Mammary epithelial cell (primary cell): ENCODE measurements at places on chromosomes 1 and 21. TPM values are rescaled to one million over a fixed set of nuclear protein-coding genes. Genes with fewer than 3 reads are reported as not detected.

Gene AIDA
- polyA plus RNA-seq: 46.9 TPM

Gene SETDB1
- 21.0 TPM for polyA plus RNA-seq

Gene OR2L2
- not detected for polyA plus RNA-seq

Gene B3GALT2
- polyA plus RNA-seq: 0.02 TPM

Gene HLX
- 0.12 TPM for polyA plus RNA-seq

DNA sequence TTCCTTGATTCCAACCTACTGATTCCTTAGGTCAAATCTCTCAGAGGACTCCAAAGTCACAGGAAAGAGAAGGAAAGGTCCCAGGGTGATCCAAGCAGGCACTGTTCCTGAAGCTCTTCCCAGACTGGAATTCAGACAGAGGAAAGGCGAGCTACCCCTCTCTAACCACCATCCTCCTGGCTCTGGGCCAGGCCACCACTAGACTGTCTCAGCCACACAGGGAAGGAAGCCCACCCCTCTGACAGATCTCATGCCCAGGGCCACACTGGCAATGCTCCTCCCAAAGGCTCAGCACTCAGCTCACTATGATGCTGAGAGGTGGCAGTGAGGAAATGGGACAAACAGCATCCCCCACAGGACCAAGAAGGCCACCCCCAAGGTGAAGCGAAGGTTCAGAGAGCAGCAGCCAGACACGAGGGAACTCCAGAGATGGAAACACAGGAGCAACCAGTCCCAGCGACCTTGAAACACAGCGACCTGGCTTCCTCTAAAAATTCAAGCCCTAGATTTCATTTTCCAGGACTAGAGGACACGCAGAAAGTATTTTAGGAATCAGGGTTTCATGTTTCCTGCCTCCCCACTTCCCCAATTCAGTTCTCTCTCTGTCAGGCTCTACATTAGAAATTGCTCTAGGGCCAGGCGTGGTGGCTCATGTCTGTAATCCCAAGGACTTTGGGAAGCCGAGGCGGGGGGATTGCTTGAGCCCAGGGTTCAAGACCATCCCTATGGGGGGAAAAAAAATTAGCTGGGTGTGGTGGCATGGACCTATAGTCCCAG is 18.8 kb downstream of the PIK3C2B start:
- no peak for DNase-seq

GRCh38 chr21:20377250-20377649 is 621.0 kb upstream of the NCAM2 start:
- DNase-seq: no peak

GRCh38 chr1:97384294-97384968 is 536.4 kb downstream of the DPYD start:
- DNase-seq: peak; percentile 51

GRCh38 chr1:12159816-12160215 is 7.0 kb upstream of the TNFRSF1B start:
- peak; percentile 20 for DNase-seq

- no peak for DNase-seq
These were observed 175.8 kb downstream of the TYW3 start for GRCh38 chr1:74908797-74909196.

DNA sequence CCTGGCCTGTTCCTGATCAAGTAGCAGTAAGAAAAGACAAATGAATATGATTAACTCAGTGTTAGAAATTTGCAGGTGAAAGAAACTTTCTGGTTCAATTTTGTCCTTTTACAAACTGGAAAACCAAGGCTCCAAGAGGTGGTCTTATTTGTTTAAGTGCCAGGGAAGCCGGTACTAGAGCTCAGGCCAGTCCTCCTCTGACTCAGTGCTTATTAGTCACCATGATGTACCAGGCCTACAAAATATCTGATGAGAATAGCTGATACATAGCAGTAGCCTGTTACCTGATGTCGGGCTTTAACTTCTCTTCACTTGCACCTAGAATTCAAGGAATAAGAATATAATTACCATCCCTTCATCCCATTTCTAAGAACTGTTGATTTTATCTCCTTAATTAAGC is 394.8 kb downstream of the LMX1A start:
- DNase-seq: peak; percentile 1

DNA sequence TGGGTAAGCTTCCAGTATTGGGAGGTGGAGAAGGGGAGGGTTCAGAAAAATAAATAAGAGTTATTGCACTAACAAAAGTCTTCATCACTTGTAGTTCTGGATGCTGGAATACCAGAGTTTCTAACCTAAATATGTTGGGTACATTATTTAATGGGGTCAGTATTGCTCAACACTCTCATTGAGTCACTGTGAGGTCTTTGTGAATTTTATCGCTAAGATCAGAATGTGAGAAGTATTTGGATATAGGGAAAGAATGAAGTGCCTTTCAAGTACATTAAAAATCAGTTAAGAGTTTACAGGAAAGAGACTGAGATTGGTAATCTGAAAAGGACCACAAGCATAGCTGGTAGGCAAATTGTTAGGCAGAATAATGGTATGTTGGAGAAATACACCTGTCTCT is 8.8 kb downstream of the SNRPE start:
- DNase-seq: no peak

DNA sequence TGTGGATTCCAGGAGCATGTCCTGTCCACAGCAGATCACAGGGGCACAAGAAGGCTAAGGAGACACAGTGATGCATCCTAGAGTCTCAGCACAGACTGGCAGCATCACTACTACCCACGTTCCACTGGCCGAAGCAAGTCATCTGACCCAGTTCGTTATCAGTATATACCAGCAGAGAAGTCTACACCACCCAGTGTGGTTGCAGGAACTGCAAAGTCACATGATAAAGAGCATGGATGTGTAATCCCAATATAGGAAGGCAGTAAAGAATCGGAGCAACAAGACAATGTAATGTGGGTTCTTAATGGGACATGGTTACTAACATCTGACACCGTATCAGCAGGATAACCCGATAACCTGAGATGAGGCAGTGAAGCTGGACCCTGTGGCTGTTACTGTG is 246.6 kb downstream of the RRAGC start:
- DNase-seq: no peak

- peak; percentile 92 for DNase-seq
These were observed 74.4 kb downstream of the DUSP10 start for GRCh38 chr1:221667504-221667903.

DNA sequence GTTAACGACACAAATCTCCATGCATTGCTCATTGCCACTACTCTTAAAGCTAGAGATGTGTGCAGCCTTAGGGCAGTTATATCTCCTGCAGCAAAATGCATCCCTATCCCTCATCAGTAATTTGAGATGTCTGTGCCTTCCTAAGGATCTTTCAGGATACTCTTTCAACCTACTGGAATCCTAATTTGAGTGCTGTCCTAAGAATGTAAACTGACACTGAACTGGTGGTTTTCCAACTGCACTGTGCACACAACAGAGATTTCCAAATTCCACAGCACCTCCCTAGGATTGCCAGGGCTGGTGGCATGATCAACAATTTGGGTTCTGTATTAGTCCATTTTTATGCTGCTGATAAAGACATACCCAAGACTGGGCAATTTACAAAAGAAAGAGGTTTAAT is 193.9 kb downstream of the LTN1 start:
- no peak for DNase-seq

DNA sequence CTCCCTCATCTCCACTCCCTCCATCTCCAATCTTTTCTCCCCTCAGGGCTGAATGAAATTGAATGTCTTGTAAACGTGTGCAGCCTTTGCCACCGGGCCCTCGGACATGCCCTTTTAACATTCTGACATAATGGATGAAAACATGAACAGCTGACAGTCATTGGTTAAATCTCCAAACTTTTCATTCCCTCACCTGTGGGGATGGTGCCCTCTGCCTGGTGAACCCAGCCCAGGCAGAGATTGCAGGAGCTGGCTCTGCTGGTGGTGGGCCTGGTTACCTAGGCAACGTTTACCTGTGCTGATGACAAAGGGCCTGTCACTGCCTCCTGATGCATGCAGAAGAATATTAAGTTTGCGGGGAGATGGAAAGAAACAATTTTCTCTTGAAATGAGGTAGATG is 21.3 kb downstream of the ST6GALNAC3 start:
- no peak for DNase-seq

- DNase-seq: no peak
These were observed 63.2 kb downstream of the RERE start for GRCh38 chr1:8754247-8754650.

DNA sequence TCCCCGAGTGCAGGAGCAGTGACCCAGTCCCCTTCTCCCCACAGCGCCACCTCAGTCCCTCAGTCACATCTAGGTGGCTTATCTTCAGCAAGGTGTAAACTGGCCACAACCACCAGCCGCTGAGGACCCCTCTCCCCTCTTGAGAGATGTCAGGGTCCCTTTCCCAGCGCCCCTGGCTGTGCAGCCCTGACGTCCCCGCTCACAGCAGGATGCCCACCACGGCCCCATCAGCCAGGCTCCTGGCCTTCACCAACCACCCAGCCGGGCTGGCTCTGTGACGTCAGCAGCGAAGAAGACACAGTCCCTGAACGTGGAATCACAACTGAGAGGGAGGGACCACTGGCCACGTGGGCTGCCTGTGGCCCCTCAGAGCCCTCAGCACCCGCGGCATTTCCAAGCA is 249.4 kb downstream of the NPHP4 start:
- no peak for DNase-seq

- DNase-seq: no peak
These were observed 62.8 kb downstream of the IRF2BP2 start for GRCh38 chr1:234546890-234547788.

GRCh38 chr1:39266269-39266668 is 61.8 kb downstream of the MACF1 start:
- no peak for DNase-seq

DNA sequence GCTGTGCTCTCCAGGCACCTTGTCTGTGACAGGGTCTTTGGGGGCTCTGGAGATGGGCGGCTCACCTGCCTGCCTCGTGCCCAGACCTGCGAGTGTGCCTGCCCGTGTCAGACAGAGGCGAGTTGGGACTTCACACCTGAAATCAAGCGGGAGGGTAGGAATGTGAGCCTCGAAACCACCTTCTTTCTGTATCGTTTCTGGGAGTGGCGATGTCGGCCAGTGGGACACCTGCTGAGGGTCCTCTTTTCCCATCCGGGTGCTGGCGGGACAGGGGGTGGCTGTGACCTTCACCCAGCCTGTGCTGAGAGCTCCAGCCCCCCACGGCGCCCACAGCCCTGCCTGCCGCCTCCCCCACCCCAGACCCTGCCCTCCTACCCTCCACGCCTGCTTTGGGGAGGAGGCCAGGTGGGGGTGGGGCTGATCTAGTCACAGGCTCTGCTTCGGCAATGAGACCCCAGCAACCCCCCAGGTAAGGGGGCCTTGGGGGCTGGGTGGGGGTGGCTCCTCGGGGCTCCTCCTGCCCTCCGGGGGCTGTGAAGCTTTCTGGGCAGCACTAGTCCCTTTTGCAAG is 15.6 kb upstream of the FAAP20 start:
- peak; percentile 50 for DNase-seq

- DNase-seq: no peak
These were observed 249.2 kb downstream of the SLC45A1 start for GRCh38 chr1:8567146-8567545.

DNA sequence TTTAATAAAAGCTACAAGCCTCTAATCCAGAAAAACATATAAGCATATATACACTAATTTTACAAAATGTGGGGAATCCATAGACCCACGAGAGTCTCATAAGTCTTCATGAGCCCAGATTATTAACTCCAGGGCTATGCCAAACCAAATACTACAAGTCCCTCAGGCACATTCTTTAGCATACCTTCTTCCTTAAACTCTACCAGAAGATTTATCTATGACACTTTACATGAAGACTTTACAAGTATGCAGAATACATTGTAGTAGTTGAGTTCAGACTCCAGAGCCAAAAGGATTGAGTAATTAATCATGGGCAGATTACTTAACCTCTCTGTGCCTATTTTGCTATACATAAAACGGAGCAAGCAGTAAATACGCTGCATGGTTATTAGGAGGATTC is 793.7 kb upstream of the ADGRL2 start:
- DNase-seq: peak; percentile 21

- no peak for DNase-seq
These were observed 150.8 kb downstream of the SLC45A1 start for GRCh38 chr1:8468751-8469150.

DNA sequence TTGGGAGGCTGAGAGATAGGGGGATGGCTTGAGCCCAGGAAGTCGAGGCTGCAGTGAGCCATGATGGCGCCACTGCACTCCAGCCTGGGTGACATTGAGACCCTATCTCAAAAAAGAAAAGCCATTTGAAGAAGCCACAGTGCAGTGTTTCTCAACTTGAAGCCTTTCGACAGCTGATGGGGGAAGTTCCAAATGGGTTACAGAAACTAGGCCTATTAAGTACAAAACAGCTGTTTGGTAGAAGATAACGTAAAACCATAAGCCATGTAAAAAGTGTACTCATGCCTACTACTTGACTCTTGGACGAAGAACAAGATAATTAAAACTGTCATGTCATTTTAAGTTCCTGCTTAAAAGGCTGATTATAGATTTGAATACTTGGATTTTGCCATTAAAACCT is 16.6 kb downstream of the COPA start:
- DNase-seq: no peak

- no peak for DNase-seq
These were observed 28.3 kb upstream of the PKN2 start for GRCh38 chr1:88655685-88656299.

GRCh38 chr1:9612871-9613624 is 24.3 kb downstream of the TMEM201 start:
- no peak for DNase-seq

DNA sequence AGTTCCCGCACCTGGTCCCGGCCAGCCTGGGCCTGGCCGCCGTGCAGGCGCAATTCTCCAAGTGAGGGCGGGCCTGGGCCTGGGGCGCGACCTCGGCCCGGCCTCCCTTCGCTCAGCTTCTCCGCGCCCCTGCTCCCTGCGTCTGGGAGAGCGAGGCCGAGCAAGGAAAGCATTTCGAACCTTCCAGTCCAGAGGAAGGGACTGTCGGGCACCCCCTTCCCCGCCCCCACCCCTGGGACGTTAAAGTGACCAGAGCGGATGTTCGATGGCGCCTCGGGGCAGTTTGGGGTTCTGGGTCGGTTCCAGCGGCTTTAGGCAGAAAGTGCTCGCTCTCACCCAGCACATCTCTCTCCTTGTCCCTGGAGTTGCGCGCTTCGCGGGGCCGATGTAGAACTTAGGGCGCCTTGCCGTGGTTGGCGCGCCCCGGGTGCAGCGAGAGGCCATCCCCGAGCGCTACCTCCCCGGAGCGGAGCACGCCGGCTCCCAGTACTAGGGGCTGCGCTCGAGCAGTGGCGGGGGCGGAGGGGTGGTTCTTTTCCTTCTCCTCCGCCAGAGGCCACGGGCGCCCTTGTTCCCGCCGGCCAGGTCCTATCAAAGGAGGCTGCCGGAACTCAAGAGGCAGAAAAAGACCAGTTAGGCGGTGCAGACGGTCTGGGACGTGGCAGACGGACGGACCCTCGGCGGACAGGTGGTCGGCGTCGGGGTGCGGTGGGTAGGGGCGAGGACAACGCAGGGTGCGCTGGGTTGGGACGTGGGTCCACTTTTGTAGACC is 1.2 kb downstream of the OLIG1 start:
- peak; percentile 25 for DNase-seq

- DNase-seq: no peak
These were observed 30.4 kb downstream of the PIGM start for GRCh38 chr1:160001440-160001839.
